Left forelimb (tissue), 1 donor: ENCODE measurements at places on chromosomes 13 and 19.

DNA sequence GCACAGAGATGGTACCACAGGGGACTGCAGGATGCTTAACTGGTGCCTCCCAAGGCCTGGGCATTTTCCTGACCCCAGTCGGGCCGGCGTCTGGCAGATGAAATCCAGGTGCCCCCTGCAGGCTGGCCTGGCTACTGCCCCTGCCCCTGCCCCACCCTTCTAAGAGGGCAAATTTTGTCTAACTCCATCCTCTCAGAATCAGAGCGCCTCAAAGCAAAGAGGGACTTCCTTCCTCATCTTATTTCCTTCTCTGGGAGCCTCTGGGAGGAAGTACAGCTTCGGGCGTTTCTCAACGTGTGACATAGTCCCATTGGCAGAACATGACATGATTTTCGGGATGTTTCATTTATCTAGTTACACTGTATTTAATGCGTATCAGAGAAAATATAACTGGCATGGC lies 2.7 kb downstream of the PRKACA start:
- DNase-seq = no peak

- no peak for DNase-seq
Measured at GRCh38 chr13:73754727-73755292, 379.4 kb downstream of the KLF12 start.

GRCh38 chr13:79459906-79460305 lies 21.0 kb upstream of the NDFIP2 start:
- DNase-seq = no peak

DNA sequence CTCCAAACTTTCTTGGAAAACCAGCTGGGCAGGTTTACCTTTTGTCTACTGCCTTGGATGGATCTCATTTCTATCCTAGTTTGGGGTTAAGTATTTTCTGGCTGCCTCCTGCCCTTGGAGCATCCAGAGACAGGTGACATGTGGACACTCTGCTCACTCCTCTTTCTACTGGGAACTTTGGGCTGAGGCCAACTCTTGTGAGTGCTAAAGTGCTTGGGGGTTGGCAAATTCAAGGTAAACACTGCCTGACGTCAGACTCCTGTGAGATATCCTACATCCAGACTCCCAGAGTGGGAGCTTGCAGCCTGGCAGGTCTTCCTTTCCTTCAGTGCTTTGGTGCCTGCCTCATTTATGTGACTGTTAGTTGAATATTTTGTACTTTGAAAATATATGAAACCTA lies 388.1 kb downstream of the KCNRG start:
- no peak for DNase-seq

DNA sequence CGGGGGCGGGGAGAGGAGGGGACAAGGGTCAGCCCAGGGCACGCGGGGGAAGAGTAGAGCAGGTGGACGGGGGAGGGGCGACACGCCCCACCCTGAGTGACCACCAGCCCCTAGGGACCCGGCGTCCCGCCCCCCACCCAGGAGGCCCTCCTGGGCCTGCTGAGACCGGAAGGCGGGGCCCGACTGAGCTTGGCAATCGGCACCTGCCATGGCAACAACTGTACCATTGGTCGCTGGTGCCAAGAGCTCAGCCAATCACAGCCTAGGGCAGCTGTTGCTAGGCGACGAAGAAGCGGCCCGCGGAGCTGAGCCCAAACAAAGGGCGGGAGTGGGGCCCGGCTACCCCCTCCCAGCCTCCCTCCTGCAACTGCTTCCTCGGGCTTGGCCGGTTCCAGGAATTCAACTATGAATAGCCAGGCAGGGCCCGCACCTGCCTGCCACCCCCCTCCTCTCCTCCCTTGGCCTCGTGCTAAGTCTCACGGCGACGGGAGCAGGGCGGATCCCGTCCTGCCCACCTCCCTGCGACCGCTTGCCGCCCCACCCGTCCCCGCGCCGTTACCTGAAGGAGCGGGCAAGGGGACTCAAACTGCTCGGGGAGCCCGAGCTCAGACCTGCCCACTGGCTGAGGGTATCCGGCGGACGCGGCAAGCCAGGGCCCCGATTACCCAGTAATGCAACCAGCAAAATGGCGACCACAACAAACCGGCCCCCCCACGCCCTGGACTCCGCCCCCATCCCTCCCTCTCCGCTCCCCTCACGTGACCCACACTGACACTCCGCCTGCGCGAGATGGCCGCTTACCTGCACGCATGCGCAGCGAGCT lies at the start of gene DYRK1B:
TSS of gene DYRK1B (minus strand) at position 699 of the 823 bp plus-strand sequence. CDS start 2,295 bp downstream, outside the sequence.
- peak; percentile 99 for DNase-seq

DNA sequence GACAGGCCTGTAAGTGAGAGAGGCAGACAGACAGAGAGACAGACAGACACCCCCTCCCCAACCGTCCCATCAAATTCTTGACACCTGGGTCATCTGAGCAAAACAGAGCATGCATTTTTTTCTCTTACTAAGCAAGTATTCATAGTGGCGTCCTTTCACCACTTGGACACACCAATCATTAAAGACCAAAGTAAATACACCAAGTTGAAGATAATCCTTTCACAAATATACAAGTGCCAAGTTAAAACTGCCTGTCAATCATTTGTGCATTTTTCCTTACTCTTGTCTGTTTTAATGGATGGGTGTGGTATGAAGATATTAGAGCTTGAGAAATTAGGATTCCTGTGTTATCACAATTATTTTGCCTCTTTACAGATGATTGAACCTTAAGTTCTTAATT lies 337.3 kb downstream of the ATP8A2 start:
- DNase-seq = no peak

DNA sequence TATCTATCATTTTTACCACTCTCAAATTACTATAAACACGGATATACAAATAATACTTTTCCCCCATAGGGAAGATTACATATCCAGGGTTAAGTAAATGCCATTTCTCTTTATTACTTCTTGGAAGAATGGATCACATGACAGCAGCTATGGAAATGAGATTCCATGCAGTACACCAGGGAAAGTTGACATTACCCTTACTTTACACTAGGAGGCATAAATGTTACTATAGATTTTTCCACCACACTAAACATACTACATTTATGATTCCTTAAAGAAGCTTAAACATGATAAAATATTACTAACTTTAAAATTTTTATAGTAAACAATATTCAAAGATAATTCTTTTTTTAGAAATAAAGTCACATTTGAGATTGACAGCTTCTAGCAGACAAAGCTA lies 611.4 kb downstream of the PCDH9 start:
- DNase-seq = no peak

GRCh38 chr19:49212016-49212701 lies 54.6 kb downstream of the TRPM4 start:
- no peak for DNase-seq

DNA sequence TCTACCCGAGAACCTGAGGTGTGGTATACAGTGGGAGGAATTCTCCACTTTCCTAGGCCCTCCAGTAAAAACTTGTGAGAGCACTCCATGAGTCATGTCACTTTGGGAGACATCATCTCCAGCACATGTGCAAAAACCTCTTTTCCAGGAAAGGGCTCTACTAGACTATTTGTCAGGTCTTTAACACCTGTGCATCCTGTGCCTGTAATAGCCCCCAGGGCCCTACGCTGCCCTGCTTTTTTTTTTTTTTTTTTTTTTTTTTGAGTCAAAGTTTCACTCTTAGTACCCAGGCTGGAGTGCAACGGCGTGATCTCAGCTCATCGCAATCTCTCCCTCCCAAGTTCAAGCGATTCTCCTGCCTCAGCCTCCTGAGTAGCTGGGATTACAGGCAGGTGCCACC lies 1.7 kb upstream of the ERVV-1 start:
- DNase-seq = no peak

GRCh38 chr19:6065685-6066374 lies 44.5 kb downstream of the RFX2 start:
- peak; percentile 74 for DNase-seq

- DNase-seq = no peak
Measured at GRCh38 chr19:11019824-11020223, 59.0 kb downstream of the SMARCA4 start.

- no peak for DNase-seq
Measured at GRCh38 chr19:17393914-17394313, at the start of gene CCDC194. Gene CCDC194, minus strand, starts transcription at chr19:17394196. Its CDS starts 38 bp downstream, at chr19:17394158.

DNA sequence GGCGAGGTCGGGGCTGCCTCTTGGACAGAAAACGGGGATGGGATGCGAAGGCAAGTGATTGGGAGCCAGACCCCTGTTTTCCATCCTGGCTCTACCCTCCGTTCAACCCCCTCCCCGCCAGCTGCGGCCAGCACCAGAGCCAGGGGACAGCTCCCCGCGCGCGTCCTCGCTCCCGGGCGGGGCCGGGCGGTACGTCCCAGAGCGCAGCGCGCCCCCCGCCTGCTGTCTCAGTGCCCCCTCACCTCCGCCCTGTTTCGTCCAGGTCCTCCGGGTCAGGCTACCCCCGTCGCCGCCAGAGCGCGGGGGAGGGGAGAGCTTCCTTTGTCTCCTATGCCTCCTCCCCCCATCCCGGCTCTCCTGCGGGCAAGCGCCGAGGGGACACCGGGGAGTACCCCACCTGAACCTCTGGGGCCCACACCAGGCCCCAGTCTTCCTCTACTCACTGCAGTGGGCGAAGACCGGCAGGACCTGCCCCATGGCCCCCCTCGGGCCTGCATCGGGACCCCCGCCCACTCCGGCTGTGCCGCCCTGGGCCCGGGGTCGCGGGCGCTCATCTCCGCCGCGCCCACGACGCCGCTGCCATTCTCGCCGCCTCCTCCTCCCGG lies 396 bp downstream of the RTN2 start:
- peak; percentile 75 for DNase-seq

DNA sequence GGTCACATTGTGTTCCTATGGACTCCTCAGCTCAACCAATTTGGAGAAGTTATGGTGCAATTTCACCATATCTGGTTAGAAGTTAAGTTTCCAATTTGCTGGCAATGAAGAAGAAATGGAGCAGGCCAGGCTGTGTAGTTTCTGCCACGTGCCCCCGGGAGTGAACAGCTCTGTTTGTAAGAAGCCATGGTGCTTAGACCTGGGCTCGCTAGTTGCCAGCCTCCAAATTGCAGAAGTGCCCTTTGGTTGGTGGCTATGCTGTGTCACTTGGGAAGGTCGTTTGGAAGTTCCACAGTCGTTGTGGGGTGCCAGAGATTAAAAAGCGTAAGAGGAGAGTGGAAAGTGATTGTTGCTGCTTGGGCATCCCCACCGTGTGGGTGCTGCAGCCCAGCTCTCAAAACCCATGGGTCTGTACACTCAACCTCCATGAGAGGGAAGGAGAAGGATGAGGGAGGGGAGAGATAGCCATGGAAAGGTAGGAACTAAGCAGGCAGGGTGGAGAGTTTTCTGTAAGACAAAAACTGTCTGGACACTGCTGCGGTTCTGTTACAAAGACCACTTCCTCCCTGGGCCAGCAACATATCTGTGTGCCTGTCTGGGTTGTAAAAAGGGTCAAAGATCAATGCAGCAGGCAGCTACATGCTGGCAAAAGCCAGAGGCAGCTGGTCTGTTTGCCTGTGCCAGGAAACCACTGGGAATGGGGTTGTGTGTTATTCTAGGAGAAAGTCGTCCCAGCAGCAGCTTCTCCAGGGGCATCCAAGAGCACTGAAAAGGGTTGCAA lies 10.8 kb downstream of the ALOX5AP start:
- no peak for DNase-seq

DNA sequence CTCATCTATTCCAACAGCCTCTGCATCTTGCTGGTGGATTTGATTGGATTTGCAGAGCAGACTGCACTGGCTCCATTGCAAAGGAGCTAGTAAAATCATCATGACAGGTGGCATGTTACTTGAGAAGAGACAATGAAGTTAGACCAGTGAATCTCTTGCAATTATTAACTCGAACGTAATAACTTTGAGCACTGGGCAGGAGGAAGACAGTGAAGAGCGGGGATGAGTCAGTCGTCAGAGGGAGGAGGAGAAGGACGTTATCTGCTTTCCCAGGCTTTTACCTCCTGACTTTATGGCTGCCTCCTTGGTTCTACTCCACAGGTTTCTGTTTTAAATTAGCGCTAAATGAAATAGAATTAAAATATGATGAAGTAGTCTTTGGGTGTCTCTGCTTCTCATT lies 257.8 kb upstream of the IPO5 start:
- DNase-seq = no peak

GRCh38 chr13:111215081-111216047 lies 100.3 kb downstream of the ARHGEF7 start:
- DNase-seq = no peak

DNA sequence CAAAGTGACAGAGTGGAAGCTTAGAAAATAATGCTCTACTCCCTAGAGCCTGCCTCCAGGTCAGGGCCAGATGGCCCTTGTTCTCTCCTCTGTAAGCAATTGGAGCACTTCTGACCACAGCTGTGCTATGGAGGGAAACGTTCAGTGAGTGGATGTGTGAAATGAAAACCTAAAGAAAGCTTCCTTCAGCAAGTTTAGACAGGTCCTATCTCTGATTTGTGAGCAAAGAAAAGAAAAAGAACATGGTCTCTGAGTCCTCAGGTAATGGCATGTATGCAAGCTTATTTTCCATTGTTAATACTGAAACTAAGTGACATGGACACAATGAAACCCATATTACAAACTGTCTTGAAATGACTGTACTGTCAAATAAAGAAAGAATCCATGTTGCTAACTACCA lies 1486.8 kb downstream of the EFNB2 start:
- no peak for DNase-seq

DNA sequence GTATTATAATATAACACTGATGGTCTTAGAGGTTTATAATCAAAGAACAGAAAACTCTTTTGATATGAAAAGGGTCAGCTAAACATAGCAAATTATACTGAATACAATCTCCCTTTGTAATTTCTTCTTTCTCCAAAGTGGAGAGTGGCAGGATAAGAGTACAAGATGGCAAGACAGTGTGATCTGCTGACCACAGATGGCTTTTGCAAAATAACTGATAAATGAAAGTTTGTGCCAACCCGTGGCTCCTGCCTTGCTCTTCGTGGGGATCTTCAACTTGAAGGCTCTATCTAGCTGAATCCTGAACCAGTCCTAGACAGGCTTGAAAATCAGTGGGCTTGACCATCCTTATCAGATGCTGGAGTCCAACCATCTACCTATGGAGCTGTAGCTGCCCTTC lies 185.7 kb downstream of the VWA8 start:
- DNase-seq = no peak

DNA sequence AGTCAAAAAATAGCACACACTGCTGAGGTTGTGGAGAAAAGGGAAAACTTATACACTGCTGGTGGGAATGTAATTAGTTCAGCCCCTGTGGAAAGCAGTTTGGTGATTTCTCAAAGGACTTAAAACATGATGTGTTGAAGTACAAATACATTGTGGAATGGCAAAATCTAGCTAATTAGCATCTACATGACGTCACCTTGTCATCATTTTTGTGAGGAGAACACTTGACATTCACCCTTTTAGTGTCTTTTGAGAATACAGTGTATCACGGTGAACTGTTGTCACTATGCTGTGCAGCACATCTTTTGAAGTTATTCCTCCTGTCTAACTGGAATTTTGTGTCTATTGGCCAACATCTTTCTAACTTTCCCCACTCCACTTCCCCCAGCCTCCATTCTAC lies 5.6 kb downstream of the OR7A10 start:
- no peak for DNase-seq

DNA sequence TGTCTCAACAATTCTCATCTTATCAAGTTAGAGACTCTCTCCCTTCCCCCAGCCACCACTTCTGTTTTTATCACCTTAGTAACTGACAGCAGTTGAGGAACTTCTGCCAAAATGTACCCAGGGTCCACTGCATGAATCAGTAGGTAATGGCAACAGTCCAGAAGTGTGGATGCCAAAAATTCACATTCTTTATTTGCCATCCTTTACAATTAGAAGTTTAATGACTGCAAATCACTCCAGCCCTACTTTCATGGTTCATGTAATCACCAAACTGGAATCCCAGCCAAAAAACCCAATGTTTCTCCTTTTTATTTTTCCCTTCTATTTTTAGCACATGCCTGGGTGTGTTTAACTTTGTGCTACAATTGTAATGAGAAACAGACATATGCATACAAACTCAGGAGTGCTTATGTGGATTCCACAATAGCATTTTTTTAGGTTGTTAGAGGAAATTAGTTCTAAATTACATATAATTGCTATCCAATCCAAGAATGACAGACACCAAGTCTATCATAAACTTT lies 243.5 kb downstream of the RGCC start:
- DNase-seq = no peak
